ENCODE measurements at places on chromosomes 13 and 19.

DNA sequence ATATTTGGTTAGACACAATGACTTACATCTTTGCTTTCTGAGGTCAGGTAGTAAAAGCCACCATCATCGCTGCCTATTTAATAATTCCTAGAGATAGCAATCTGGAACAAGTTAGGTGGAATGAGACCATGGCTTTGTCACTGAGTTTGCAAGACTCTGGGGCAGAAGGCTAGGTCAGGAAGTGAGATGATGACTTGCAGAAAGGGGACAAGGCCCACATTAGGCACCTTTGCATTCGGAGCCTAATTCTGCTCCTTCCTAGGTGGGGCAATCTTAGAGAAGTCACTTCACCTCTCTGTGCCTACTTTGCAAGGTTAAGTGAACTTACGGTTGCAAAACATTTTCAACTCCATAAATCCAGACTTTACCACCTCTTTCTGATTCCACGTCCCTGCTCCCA is 10.3 kb downstream of the EDDM13 start:
- DNase-seq: no peak

GRCh38 chr13:40403509-40404241 is 262.8 kb downstream of the FOXO1 start:
- DNase-seq: no peak

- DNase-seq: no peak
Measured at GRCh38 chr13:94248454-94249228, 230.8 kb downstream of the DCT start.

DNA sequence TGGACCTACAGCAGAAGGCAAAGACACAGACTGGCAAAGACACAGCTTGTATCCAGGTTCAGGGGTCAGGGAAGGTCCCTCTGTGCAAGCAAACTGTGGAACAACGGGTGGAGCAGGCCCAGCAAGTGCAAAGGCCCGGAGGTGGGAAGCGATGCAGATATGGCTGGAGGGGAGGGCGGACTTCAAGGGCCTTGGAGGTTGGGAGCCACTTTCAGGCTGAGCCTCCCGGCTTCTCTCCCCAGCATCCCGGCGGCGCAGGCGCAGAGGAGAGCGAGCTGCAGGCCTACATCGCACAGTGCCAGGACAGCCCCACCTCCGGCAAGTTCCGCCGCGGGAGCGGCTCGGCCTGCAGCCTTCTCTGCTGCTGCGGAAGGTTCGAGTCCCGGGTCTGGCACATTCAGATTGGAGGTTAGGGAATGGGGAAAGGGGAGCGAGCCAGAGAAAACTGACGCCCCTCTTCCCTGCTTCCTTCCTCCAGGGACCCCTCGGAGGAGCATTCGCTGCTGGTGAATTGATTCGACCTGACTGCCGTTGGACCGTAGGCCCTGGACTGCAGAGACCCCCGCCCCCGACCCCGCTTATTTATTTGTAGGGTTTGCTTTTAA is 2.1 kb upstream of the PNPLA6 start:
- no peak for DNase-seq

Measured in activated effector memory CD4-positive, alpha-beta T cell treated with Interleukin-2 at 50 U/mL for 16 hours (primary cell).